ENCODE measurements at places on chromosomes 16 and 17.

GRCh38 chr17:12553625-12554024 lies 112.1 kb upstream of the MYOCD start:
- no peak for DNase-seq

DNA sequence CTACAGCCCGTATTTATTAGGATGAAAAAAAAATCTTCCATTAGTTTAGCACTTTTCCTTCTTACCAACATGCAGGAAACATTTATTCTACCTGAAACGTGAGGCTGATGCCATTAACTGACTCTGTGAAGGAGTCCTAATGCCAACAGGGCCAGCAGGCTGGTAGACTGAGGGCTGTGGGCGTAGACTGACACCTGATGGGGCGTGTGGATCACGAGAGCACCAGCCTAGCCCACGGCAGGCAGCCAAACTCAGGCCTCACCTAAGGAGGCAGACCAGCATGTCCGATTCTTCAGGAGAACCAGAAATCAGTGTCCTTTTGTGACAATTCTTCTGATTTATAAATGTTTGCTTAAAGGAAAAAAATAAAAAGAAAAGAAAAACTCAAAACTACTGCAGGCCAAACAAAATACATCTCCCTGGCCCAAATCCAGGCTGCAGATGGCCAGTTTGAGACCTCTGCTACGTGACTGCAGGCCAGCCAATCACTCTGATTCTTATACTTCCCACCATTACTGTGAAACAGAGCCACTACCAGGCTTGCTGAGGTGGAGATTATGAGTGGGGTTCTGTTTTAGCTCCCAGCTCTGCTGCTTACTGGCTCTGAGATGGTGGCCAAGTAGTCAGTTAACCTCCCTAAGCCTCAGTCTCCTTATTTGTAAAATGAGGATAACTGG lies 66.5 kb downstream of the GNAO1 start:
- no peak for DNase-seq

DNA sequence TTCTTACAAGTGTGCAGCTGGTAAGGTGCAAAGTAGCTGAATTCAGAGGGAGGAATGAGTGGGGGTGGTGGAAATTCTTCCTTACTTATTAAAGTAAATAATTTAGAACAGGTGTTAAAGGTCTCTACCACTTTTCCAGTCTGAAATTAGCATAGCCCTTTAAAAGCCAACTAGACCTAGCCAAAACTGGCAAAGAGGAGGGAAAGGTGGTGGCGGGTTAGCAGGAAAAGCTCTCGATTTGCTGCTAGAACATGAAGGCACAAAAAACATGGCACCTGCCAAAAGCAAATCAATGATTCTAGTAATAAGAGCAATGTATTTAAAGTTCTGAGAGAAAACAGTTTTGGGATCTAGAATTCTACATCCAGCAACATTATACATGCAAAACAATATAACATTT lies 157.7 kb downstream of the PARN start:
- DNase-seq, result no peak

DNA sequence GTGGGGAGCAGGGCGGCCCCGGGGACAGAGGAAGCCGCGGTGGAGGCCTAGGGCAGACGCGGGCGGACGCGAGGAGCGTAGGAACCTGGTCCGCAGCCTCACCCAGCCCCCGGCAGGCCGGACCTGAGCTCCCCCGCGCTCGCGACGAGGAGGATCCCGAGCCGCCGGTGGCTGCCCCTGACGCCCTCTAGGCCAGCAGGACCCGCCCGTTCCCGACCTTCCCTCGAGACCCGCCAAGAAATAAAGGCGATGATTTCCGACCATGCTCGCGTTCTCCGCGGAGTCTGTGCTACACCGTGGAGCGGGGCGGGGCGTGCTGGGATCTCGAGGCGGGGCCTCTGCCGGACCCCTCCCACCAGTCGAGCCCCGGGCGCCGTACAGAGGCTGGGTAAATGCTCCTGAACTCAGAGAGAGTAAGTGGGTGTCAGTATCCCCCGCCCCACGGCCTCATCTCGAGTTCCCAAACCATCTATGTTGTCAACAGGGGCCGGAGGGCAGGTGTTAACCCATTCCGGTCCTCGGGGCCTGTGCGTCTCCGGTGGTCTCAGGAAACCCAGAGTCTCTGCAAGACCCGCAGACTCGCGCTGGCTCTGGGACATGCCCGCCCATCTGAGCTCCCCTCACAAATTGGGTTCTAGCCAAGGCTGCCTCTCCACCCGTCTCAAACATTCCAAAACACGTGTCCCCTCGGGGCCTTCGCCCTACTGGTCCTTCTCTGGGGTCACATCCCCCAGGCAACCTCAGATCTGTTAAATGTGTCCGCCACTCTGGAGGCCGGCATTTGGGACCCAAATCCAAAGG lies 13.7 kb downstream of the SYCE1L start:
- DNase-seq, result peak; percentile 42

DNA sequence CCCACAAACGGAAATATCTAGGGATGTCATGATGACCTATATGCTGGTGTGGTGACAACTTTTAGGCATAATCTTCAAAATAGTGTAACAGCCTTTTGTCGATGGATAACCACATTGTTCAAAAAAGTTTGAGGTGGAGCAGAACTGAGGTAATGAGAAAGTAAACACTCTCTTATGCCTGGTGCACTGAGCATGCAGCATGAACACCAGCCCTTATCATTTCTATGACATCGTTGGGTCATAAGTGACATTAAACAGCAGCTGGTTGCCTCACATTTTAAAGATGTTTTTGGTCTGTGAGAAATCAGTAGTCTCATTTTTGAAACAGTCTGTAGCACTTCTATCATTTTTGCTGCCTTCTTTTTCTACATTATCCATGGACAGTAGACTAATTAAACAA lies 1.8 kb downstream of the KRT23 start:
- DNase-seq, result no peak

DNA sequence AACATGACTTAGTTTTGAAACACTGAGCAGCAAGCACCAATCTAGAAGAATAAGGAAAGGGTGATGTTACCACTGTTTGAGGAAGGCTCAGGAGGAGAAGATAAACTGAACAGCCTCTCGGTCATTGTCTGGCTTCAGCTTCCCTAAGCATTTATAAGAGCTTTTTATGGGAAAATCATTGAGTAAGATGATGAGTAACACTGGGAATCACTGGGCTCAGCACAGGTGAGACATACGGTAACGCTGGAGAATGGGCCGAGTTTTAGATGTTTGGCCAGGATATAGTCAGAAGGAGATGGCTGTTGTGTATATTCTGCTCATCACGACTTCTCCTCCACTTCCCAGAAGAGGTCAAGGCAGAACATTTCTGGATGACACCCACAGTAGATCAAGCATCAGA lies 42.2 kb upstream of the ALOX12 start:
- no peak for DNase-seq

- DNase-seq, result no peak
These were observed 12.3 kb upstream of the SLC38A8 start for GRCh38 chr16:84054916-84055315.
